ENCODE measurements at places on chromosomes 1 and 21. TPM values are rescaled to one million over a fixed set of nuclear protein-coding genes. Genes with fewer than 3 reads are reported as not detected.

DNA sequence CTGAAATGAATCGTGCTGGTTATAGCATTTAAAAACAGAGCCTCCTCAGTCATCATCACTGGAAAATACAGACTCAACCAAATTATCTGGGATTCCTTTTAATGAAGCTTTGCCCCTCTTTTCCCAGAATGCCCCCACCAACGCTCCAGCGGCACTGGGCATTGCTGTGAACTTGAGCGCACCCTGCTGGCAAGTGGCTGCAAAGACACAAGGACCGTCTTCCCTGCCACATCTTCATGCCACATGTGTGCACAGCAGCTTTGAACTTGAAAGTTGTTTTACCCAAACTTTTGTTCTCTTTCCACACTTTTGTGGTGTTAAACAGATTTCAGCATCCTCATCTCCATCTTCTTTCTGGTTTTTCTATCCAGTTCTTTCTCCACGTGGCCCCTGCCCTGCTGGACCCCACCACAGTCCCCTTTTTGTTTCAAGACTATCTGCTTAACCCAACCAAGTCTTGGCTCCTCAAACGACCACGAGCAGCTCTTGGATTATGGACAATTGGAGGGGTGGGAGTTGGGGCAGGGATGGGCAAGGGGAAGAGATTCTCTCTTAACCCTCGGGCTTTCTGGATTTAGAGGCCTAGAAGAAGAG lies 12.8 kb upstream of the LMX1A start:
- DNase-seq, result no peak

DNA sequence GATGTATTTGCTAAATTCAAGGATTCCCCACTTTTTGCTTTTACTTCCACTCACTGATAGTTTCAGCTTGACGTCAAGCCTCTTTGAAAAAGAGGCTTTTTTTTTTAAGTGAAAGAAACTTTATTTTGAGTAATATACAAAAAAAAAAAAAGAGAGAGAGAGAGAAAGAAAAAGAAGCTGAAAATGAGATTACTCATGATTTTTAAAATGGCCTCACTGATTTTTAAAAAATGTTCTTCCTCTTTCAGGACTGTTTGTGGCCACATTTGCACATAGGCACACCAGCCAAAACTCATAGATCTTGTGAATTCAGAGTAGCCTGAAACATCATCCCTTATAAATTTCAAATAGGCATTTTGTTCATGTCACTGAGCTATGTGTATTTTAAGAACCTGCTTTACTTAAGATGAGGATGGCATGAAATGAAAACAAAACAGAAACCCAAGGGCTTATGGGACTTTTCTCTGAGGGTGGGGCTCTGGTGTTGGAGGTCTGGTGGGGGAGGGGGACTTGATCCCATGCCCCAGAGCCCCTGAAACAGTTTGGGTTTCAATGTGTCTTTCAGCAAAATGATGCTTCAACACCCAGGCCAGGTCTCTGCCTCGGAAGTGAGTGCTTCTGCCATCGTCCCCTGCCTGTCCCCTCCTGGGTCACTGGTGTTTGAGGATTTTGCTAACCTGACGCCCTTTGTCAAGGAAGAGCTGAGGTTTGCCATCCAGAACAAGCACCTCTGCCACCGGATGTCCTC lies 6.1 kb downstream of the ATF3 start:
- no peak for DNase-seq

GRCh38 chr1:230509281-230509977 lies 83.3 kb upstream of the PGBD5 start:
- no peak for DNase-seq

GRCh38 chr1:58785442-58786058 lies 1.7 kb upstream of the JUN start:
- DNase-seq, result peak; percentile 87

Gene KIF21B
- 2.4 TPM for polyA plus RNA-seq

Gene BEND5
- polyA plus RNA-seq, result 25.7 TPM
